ENCODE measurements at places on chromosomes 1 and 21. TPM values are rescaled to one million over a fixed set of nuclear protein-coding genes. Genes with fewer than 3 reads are reported as not detected.

Gene TDRD10
- polyA plus RNA-seq, result not detected

Gene CIART
- 7.3 TPM for polyA plus RNA-seq

Gene RIPPLY3
- polyA plus RNA-seq, result 0.24 TPM

Gene SLFNL1
- polyA plus RNA-seq, result 0.26 TPM

Gene ITLN1
- polyA plus RNA-seq, result not detected

Gene TACSTD2
- polyA plus RNA-seq, result not detected

Gene TNFRSF18
- polyA plus RNA-seq, result not detected

Gene LMX1A
- polyA plus RNA-seq, result 0.52 TPM

Gene INSRR
- polyA plus RNA-seq, result 3.0 TPM

Gene TTC13
- 36.7 TPM for polyA plus RNA-seq

Gene PLD5
- polyA plus RNA-seq, result 0.92 TPM

Gene C4BPA
- not detected for polyA plus RNA-seq

Gene CRB1
- 2.3 TPM for polyA plus RNA-seq

Gene F3
- not detected for polyA plus RNA-seq

Gene QSOX1
- polyA plus RNA-seq, result 49.8 TPM

Gene HHIPL2
- 1.3 TPM for polyA plus RNA-seq

Gene IGFN1
- polyA plus RNA-seq, result not detected

Data from neural cell (in vitro differentiated cells).